Activated T-helper 1 cell treated with anti-CD3 and anti-CD28 coated beads, Interleukin-2, amount 50 U/mL, for 16 hours (primary cell): ENCODE measurements at places on chromosomes 1 and 21.
A peak's percentile ranks its signal among the peaks of the same experiment; 100 is the strongest.

DNA sequence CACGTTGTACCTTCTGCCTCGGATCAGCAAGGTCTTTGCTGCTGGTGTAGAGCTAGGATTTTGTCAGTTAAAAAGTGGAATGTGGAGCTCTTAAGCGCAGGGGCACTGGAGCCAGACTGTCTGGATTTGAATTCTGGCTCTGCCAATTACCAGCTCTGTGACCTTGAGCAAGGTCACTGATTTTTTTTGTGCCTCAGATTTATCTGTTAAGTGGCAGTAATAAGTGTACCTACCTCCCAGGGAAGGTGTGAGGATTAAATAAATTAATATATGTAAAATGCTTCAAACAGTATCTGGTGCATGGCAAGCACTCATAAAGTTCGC is 40.3 kb downstream of the UBE2U start:
- DNase-seq: no peak

- DNase-seq: no peak
Observed at GRCh38 chr1:159943908-159944622, 1.3 kb downstream of the IGSF9 start.

DNA sequence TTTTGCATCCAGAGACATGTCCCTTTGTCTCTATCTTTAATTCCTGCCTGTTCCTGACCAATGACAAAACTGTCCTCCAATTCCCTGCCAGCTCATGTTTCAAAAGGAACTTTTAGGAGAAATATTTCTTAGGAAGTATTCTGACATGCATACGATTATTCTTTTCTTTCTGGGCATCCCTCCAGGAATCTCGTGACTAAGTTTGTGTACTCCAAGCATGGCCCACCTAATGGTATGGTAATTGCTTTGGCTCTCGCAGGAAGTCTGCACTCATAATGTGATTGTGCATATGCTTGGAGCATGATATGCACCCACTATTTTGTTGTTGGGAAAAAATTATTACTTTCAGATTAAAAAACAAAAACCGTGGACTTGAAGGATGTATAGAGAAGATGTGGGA is 256.4 kb downstream of the PRDM2 start:
- DNase-seq: no peak

GRCh38 chr1:53477651-53478501 is 18.7 kb downstream of the DMRTB1 start:
- no peak for DNase-seq

- DNase-seq: no peak
Observed at GRCh38 chr1:170929835-170930554, 5.3 kb upstream of the MROH9 start.

GRCh38 chr1:10674700-10675609 is 121.5 kb downstream of the CASZ1 start:
- DNase-seq: no peak

DNA sequence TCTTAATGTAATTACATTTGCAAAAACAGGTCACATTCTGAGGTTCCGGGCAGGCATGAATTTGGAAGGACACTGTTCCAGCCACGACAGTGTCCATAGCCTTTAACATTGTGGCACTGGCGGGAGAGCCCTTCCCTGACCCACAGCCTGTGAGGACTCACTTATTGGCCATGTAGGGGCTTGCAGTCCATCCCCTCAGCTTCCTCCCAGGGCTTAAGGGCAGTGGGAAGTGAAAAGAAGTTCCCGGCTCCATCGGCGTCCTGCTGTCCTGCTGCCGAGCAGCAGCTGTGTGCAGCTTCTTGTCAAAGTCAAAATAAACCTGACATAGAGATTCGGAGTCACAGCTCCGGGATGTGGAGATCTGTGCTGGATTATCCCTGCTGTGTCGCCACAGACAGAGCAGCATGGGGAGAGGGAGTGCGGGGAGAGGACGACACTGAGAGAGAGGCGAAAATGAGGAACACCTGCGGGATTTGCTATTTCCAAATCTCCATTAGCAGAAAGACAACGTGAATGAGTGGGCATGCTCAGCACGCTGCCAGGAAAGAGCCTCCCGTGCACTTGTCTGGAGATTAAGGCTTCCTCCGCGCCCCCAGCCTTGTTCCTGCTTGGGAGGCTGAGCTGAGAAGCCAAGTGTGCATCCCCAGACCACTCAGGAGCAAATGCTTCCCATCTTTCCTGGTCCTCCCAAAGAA is 260.3 kb downstream of the ASTN1 start:
- no peak for DNase-seq

DNA sequence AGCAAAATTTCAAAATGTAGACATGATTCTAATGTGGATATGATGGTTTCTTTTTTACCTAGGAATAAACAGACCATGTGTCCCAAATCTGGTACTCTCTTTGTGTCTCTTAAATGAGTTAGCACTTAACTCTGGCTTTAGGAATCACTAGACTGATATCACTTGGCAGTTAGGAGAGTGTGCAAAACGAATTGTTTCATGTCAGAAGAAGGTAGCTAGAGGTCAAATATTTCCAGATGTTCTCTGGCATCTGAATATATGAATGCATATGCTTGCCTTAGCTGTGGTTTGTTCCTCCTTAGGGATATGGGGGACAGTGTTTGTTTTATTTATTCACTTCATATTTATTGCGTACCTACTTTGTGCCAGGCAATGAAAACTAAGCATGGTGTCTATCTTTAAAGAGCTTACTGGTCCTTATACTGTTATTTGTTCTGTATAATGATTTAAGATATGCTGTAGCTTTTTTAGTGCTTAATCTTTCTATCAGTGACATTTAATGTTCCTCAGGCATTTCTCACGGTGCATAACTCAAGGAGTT is 65.2 kb downstream of the LRRC8C start:
- no peak for DNase-seq

- no peak for DNase-seq
Observed at GRCh38 chr1:45876000-45876617, 72.7 kb downstream of the MAST2 start.

GRCh38 chr1:159917533-159918351 is 7.6 kb downstream of the TAGLN2 start:
- no peak for DNase-seq

GRCh38 chr1:43447891-43448708 is 5.6 kb downstream of the HYI start:
- no peak for DNase-seq

DNA sequence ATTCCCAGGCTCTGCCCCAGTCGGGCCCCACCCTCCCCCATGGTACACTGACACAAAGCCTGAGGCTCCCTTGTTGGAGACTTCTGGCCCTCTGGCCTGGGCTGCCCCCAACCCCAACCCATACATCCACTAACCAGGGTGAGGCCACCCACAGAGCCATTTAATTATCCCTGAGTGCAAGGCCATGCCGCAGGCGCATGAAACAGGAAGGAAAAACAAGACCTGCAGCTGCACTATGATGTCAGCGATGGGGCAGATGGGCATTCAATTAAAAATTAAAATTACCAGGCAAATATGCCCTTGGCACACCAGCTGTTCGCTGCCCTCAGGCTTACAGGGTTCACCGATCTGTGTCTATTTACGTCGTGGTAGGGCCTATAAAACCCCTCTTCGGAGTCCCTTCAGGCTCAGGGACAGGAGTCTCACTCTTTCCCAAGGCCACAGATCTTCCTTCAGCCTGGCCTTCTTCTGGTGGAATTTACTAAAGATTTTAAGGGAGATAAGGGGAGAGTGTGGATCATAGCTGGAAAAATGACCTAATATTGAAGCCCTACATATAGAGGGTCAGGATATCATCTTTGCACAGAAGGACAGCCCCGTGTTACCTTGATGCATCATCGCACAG is 29.6 kb upstream of the RGS16 start:
- no peak for DNase-seq

- DNase-seq: no peak
Observed at GRCh38 chr1:41385398-41386195, 24.4 kb downstream of the FOXO6 start.

- no peak for DNase-seq
Observed at GRCh38 chr1:39080831-39081270, 54.7 kb downstream of the NDUFS5 start.

DNA sequence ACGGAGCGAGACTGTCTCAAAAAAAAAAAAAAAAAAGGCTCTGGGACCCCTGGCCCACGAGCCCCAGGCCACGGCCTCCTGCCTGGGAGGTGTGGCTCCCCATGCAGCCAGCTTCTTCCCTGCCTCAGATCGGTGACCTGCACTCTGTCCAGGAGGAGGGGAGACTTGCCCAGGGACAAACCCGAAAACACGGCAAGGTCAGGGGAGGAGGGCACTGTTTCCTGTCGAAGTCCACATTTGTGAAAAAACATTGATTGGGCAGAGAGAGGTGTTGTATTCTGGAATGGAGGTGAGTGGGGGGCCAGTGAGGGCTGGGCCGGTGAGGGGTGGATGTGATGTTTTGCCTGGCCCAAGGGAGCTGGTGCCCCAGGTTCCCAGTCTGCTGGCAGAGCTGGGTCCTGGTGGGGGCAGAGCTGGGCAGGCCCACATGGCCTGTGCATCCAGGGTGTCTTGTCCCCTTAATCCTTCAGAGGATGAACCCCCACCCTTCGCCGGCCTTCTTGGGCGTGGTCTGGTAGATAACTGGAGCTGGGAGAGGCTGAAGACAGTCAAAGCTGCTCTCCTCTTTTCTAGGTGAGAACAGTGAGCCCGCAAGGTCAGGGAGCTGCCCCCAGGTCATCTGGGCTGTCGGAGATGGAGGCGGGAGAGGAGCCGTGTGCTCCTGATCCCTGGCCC is 12.4 kb upstream of the FAAP20 start:
- DNase-seq: no peak

GRCh38 chr1:17856496-17857108 is 101.5 kb downstream of the ACTL8 start:
- DNase-seq: no peak

DNA sequence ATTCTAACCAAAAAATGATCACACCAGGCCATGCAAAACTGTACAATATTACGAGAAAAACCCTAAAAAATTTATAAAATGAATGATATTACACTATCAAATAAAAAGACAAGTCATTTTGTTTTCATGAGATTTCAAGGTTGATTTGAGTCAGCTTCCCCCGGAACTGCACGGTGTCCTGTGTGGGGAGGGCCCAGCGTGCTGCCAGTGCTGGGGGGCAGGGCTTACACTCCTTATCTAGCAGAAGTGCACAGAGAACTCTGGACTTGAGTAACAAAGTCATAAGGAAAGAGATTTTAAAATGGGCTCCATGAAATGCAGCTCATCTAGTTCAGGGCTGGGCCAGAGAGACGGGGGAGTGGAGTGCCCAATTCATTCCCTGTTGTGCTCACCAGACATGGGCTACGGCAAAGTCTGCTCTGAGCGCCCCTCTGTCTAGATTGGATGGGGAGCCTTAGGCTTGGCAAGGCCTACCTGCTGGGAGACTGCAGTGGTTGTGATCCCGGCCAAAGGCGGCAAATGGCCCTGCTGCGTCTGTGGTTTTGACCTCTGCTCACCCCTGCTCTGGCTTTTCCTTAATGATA is 50.1 kb downstream of the COQ8A start:
- DNase-seq: no peak

- DNase-seq: no peak
Observed at GRCh38 chr21:15028186-15028585, 36.6 kb downstream of the NRIP1 start.

DNA sequence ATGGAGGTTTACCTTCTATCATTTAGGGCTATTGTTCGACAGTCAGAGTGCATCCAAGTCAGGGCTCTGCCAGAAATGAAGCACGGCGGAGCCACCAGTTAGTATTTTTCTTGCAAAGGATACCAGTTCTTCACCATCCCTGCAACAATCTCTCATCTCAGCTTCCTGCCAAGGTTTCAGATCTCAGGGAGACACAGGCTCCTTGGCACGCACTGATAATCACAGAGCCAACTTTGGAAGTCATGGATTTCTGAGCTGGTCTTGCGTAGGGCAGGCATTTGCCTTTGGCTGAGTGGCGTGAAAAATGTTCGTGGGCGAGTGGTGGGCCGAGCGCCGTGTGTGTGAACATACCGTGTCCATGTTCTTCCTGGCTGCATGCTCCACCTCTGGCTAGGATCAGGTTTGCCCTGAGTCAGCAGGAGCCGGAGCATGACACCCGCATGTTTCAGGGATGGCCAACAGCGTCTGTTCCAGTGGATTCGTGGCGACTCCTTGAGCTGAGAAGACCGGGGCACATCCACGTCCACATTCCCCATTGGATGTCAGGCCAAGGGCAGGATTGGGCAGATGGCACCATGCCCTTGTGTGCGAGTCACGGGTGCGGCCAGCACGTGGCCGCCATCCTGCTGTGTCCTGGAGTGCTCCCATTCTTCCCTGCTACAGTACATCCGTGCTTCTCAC is 118.5 kb upstream of the C1orf174 start:
- no peak for DNase-seq

DNA sequence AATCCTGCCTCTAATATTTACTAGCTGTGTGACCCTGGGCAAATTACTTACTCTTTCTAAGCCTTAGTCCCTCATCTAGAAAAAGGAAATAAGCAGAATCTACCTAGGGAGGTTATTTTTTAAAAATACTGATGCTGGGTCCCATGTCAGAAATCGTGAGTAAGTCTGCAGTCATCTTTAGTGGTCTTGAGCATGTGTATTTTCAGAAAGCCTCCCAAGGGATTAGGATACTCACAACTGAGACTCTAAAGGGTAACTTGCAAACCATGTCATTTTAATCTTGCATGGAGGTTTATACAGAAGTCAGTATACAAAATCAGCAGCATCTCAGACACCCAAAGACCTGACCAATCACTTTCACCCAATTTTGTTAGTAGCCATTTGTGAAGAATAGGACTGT is 43.2 kb downstream of the DSTYK start:
- DNase-seq: no peak

DNA sequence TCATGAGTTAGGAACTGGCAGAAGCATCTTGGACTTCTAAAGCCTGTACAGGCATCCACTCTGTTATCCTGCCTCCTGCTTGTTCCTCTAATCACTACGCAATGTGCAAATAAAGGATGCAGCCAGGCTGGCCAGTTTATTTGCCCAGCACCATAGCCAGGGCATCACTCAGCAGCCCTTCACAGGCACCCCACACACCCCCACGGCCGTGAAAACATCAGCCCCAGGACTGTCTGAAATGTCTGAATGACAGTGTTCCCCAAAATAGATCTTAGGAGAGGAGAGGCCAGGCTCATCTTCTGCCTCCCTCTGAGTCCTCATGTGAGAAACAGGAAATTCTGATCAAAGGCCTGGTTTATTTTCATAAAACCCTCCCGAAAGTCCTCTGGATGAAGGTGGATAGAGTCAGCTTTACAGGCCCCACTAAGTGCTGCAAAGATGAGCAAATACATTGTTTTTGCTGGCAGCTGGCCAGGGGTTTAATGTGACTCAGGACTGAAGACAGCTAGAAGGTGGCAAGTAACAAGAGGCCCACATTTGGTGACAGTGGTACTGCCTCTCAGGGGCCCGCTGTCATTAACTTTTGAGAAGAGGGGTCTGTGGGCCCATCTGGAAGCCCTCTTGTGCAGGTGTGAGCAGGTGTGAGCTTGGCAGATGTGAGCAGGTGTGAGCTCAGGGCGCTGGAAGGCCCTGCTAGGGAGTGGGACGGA is 32.9 kb downstream of the GRHL3 start:
- DNase-seq: peak; percentile 15
